Adipocyte (in vitro differentiated cells): ENCODE measurements at places on chromosomes 3 and 15.

GRCh38 chr15:80654299-80654698 is 40.8 kb upstream of the ABHD17C start:
- no peak for DNase-seq

GRCh38 chr3:121736112-121736511 is 13.4 kb downstream of the GOLGB1 start:
- DNase-seq = no peak

DNA sequence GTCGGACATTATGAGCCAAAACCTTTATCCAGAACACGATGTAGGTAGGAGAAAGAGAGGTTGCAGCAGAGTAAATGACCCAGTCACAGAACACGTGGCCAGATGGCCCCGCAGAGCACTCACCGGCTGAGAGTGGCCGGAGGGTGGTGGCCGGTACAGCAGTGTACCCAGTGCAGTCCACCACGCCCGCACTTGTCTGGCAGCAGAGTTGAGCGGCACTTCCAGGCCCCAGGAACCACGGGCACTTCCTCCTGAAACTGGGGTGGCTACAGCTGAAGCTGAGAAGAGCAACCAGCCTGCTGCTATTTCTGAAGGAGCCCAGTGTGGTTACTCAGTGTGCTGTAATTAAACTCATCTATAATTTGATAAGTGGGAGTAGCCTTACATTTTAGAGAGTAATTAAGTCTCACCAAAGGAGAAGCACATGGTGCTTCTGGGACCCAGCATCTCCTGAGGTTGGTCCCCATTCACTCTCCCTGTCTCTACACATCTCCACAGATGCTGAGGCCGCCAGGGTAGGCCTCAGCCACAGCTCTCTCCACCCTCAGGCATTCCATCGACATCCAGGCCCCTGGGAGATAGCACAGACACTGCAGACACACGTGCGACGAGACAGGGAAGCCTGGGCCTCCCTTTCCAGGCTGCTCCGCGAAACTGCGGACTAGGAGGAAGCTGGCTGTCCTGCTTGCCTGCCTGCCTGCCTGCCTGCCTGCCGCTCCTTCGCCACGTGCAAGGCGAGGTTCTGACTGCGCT is 49.8 kb downstream of the BDH1 start:
- DNase-seq = no peak

- peak; percentile 4 for DNase-seq
These were observed 372.1 kb downstream of the MAGI1 start for GRCh38 chr3:65666448-65667091.

GRCh38 chr15:101388046-101388445 is 93.0 kb upstream of the SNRPA1 start:
- no peak for DNase-seq

DNA sequence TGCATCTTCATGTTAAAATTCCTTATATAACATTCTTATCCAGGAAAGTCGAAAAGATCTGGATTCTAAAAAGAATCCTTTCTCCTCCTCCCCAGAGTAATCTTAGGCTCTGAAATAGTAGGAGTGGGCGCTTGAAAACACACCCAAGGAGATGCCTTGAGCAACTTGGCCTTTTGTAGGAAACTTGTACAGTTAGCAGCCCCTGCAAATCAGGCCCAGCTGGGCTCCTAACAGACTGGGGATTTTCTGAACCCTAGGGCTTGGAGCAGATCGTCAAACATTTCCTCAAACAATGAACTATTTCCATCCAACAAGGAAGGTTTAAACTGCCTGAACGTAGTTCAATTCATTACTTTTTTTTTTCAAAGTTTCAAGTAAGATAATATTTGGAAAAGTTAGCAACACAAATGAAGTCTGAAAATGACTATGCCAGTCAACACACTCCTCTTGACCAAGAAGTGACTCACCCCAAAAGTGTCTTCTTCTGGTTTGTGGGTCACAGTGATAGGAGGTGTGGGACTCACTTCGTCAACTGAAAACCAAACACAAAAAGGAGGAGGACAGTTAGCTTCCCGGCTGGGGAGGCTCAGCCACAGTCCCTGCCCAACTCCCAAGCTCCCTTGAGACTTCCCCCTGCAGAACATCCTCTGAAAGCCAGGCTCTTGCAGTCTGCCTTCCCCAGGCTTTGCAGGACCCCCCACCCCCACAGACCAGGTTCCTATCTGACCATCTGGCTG is 129.7 kb downstream of the NTRK3 start:
- DNase-seq = no peak
